ENCODE measurements at places on chromosomes 1 and 21.

DNA sequence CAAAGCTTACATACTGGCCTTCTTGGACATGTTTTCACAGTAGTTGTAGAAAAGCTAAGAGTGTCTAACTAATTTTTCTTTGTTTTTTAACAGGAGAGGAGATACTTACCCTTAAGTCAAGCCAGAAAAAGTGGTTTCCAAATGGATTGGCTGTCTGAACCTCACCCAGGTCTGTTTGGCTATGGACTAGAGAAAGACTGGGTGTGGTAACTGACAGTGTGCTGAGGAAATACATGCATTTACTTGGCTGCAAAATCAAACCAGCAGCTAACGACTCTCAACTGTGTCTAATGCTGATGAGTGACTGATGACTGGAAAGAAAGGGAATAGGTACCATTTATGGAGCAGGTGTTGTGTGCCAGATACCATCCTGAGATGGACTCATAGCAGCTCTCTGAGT is 91.1 kb downstream of the MTR start:
- DNase-seq = no peak

- DNase-seq = no peak
These were observed 7.6 kb upstream of the S100A11 start for GRCh38 chr1:152044386-152044785.

GRCh38 chr1:119795261-119796200 is 15.7 kb downstream of the REG4 start:
- no peak for DNase-seq

DNA sequence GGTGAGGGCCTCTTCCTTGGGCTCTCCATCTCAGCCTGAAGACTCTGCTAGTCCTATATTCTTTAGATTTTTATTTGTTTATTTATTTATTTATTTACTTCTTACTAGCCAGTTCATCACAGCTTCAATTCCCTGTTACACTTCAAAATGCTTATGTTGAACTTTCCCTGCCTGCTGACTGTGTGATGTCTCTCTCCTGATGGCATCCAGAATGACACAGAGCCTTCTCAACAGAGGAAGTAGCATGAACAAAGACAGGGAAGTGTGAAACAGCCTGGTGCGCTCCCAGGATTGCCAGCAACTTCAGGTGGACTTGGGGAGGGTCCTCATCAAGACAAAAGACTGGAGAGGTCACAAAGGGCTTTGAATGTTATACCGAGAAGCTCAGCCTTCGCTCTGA is 4.3 kb upstream of the IPO13 start:
- no peak for DNase-seq

DNA sequence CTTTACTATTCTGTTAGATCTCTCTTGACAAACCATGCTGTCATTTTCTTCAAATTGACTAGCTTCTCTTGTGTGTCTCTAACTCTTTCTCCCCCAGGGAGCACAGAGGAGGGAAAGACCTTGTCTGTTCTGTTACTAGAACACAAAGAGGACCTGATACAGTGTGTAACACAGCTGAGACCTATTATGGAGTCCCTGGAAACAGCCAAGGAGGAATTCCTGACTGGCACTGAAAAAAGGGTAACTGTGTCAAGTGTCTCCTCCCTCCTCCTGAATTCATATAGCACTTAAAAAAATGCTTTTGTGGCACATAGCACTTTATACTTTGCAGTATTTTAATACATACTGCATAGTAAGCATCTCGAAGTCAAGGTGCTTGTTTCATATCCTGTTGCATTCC is 50.6 kb downstream of the ZBTB40 start:
- DNase-seq = no peak

DNA sequence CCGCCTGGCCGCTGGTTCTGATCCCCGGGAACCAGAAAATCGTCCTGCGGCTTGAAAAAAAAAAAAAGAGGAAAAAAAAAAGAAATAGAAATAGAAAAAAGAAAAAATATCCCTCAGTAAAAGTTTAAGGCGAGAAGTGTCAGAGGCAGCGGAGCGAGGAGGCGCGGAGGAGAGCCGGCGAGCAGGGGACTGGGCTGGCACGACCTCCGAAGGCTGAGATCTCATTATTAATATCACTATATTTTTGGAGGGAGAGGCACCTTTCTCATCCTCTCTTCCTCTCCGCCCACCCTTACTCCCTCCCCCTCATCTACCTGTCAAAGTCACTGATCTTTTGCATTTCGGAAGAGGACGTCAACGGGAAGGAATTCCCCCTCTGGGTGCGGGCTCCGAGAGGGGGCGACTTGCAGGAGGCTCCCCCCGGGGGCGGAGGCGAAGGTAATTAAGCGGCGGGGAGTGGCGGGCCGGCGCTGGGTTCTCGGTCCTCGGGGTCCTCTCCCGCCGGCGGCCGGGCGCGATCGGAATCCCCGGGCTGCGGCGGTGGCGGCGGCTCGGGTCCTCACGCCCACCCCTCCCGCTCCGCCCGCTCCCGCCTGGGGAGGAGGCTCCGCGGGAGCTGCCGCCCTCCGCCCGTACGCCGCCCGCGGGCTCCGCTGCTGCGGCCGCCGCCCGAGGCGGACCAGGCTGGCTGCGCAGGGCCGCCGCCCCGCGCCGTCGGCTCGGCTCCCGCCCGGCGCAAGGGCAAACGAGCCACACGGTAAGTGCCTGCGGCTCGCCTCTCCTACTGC is at the start of gene NTNG1:
Gene NTNG1 (plus strand): TSS at position 337 of the 788 bp plus-strand sequence.
- no peak for DNase-seq

DNA sequence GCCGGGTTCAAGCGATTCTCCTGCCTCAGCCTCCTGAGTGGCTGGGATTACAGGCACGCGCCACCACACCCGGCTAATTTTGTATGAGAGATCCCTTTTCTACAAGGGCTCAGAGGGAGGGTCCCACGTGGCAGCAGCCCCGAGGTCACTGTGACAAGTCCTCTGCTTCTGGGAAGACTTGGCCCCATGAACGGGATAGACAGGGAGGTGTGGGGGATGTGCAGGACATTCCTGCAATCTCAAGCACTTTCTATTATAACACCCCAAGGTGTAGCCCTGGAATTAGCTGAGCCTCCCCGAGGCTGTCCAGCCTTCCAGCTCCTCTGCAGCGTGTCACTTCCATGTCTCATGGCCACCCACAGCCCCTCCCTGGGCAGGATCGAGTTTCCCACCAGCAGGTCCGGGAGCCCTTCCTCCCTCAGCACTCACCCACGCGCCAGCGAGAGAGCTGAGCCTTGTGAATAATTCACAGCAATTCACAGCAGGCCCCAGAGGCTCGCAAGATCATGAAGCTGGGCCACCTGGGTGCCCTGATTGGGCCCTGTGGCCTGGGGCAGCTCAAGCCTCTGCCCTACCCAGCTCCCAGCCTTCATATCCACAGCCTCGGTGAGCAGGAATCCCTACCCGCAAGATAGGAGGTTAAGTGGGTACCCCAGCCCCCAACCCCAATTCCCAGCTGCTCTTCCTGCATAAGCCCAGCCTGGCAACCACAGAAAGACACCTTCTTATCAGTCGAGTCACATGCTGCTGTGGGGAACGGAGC is 22.8 kb upstream of the RNU1-4 start:
- no peak for DNase-seq

GRCh38 chr1:33247545-33247944 is 8.7 kb upstream of the ZNF362 start:
- DNase-seq = no peak

DNA sequence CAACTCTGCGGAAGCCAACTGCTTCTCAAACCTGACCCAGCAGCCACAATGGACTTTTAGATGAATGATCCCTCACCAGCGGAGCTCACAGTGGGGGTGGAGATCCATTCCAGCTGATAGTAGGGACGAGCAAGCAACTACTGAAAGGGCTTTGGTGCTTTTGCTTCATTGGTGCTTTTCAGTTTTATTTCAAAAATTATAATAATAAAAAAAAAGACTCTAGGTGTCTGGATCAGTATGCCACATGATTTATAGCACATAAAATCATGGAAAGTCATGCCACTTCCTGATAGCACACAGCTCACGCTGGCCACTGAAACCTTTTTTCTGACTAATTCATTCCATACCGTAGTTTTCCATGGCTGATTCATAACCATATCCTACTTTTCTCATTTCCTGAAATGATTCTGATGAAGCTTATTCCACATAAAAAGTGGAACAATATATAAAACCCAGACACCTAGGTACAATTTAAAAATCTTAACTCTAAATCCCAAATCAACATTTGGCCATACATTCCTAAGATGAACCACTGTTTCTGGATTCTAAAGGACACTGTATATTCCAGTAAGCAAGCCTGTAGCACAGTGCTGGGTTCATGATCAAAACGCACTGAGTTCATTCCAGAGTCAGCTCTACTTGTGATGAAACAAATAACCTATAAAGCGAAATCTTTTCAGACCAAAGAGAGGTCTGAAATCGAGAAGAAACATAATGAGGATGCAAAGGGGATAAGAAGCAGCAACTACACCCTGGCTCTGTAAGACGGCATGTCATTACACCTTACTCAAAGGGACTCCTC is 41.3 kb upstream of the KCNE1 start:
- peak; percentile 15 for DNase-seq

- no peak for DNase-seq
These were observed 35.6 kb upstream of the ADGRL4 start for GRCh38 chr1:79042117-79042516.

GRCh38 chr1:180967558-180967957 is 54.9 kb downstream of the KIAA1614 start:
- no peak for DNase-seq

DNA sequence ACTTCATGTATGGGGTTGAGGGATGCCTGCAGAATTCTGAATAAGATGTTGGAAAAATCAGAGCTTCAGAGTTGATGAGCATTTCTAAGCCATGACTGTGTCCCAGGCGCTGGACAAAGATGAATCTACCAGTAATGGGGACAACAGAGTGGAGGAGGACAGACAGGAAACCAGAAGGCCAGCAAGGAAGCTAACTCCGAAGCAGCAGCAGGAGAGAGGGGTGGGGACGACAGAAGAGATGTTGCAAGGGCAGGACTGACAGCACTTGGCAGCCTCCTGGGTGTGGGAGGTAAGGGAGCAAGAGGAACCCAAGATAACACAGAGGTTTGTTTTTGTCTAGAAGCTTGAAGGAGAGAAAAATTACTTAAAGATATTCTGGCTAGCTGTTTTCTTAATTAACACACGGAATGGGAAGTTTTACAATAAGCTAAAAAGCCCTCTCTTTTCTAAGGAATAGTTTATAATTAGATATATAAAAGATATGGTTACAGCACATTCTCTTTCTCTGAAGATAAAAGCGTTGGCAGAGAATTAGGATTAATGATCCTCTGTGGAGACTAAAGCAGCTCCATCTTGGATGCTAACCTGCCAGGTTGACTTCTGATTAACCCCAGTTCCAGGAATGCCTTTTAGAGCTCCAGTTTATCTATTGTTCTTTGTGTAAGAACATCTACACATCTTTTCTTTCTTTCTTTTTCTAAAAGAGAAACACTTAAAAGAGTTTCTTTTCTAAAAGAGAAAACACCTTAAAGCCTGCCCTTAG is 92.7 kb downstream of the TENT5C start:
- DNase-seq = no peak

DNA sequence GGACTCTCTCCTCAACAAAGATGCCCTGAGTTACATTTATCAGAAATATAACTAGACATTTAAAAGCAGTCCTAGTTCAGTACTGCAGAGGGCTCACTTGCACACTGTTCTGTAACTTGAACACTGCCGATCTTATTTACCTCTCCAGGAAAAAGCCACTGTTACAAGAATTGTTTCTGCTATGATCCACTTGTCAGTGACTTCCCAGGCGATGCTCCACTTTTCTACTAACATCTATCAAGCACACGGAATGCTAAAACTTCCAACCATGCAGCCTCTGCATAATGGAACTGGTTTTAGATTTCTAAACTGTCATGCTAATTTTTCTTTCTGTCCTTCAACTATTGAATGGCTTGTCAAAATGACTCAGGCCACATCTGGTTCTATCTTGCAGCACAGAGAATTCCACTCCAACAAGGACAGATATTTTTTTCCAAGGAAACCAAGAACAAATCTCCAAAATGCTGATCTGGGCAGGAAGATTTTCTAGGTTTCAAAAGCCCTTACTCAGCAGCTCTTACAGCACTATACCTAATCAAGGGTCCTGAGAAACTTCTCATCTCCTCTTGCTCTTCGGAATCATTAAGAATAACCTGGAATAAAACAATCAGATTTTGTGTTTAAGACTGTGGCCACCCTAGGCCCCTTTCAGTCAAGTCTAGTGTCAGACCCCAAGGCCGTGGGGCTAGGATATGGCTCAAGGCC is 9.9 kb downstream of the SEC16B start:
- DNase-seq = no peak

DNA sequence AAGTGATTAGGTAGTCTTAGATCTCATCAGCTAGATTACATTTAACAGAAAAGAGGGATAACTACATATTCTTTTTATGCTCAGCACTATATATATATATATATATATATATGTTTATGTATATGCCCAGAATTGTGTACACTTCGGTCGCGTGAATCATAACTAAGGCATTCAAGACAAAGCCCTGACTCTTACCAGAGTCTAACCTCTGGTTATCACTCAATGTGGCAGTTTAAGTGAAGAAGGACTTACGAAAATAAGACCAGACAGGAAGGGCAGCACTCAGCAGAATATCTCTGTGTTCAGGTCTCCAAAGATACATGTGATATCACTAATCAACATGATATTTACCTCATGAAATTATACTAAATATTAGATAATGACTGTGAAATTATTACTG is 1326.7 kb downstream of the MRPL39 start:
- no peak for DNase-seq

DNA sequence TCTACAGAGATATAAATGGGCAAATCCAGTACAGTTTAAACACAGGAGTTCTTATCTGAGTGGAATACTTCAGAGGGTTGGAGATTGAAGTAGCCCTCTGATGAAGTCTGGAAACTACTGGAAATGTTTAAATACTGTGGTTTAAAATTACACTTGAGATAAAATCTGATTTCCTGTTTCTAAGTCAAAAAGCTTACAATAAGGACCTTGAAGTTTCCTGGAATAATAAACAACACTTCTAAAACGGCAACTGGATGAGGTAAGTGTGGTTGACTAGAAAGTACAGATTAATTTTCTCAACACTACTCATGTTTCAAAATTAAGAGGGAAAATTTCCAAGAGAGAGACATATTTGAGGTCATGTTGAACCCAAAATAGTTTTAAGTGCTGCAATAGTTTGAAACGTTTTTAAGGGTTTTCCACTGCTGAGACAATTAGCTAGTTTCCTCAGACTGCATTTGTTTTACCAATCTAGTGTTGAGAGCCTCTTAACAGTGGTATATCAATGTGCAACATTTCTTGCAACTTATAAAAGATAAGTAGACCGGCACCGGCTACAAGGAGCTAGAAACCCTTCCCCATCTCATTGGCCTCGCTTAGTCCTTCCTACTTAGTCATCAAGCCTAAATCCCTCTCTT is 27.4 kb downstream of the KCNA3 start:
- no peak for DNase-seq

- DNase-seq = no peak
These were observed 85.7 kb downstream of the TGFB2 start for GRCh38 chr1:218430822-218431221.
